ENCODE measurements at places on chromosomes 7 and 10.

DNA sequence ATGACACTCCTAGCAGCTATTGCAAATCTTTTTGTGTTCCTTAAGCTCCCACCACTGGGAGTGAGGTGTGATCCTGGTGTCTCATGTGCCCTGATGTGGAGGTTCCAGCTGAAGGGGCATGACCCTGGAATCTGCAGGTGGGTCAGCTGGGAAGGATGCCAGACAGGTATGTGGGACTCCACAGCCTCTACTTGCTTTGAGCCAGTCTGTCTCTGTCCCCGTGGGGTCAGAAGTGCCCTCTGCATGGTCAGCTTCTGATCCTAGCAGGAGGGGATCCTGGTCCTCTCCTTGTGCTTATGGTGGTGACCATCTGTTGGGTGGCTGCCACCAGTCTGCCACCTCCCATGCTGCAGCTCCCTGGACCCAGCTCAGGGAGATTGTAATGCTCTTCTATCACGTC lies 51.1 kb upstream of the COMTD1 start:
- DNase-seq, result no peak

DNA sequence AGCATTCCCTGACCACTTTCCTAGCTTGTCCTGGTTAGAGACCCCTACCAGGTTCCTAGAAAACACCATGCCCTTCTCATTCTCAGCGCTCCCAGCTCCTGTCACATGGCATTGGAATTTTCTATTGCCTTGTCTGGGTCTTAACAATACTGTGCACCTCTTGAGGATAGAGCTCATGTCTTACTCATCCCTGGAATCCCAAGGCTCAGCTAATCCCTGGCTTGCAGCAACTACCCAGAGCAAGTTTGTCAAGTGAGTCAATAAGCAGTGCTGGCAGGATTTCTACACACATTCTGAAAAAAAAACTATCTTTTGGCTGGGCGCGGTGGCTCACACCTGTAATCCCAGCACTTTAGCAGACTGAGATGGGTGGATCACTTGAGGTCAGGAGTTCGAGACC lies 11.7 kb upstream of the PRDX3 start:
- DNase-seq, result no peak

- no peak for DNase-seq
Observed at GRCh38 chr7:110448918-110449317, 642.0 kb upstream of the LRRN3 start.

GRCh38 chr10:121324678-121325213 lies 273.5 kb downstream of the FGFR2 start:
- no peak for DNase-seq

Data from left forelimb (tissue), 1 donor.